ENCODE measurements at places on chromosomes 6 and 20. TPM values are rescaled to one million over a fixed set of nuclear protein-coding genes. Genes with fewer than 3 reads are reported as not detected.

- no peak for DNase-seq
These were observed 198.5 kb downstream of the HIVEP2 start for GRCh38 chr6:142746524-142746923.

DNA sequence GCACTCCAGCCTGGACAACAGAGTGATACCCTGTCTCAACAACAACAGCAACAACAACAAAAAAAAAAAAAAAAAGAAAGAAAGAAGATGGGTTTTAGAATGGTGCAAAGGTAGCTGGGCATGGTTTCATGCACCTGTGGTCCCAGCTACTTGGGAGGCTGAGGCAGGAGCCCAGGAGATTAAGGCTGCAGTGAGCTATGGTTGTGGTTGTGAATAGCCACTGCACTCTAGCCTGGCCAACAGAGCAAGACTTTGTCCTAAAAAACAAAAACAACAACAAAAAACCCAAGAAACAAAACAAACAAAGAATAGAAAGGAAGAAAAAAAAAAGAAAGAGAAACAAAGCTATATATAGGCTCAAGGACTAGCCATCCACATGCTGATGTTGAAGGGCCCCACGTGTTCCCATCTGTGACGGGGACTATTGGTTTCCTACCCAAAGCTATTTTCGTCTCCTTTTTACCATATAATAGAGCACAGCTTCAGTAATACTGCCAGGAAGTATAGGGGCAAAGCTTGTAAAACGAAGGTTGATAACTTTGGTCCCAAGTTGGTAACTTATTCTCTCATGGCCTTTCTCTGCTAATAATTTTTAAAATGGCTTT lies 7.9 kb upstream of the EEF1E1 start:
- no peak for DNase-seq

- DNase-seq: no peak
These were observed 133.8 kb downstream of the LRRC1 start for GRCh38 chr6:53928641-53929040.

DNA sequence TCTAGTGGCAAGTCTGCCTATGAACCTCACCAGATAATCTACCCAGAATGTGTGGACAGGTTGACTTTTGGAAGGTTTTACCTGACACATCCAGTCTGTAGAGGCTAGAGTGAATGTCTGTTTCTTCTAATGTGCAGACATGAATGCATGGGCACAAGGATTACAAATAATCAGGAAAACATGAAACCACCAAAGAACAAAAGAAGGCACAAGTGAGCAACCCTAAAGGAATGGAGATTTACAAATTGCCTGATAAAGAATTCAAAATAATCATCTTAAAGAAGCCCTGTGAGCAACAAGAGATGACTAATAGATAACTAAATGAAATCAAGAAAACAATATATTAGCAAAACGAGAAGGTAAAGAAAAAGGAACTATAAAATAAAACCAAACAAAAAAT lies 876.1 kb upstream of the ADGRB3 start:
- DNase-seq: no peak

GRCh38 chr6:134921721-134922261 lies 28.1 kb downstream of the ALDH8A1 start:
- DNase-seq: no peak

DNA sequence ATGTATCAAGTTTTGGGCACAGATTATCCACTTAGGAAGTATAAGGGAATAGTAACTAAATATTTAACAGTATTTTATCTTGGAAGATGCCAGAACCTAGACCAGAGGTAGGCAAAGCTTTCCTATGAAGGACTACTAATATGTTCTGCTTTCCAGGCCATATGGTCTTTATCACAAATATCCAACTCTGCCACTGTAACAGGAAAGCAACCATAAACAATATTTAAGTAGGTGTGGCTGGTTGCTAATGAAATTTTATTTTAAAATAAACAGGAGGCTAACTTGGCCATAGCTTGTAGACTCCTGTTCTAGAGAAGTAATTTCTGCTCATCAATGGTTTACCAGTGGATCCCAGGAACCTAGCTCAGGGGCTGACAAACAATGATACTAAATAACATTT lies 39.4 kb downstream of the NOL7 start:
- DNase-seq: no peak

Gene TTBK1
- polyA plus RNA-seq: 0.03 TPM

Gene SLPI
- not detected for polyA plus RNA-seq

Gene ERVFRD-1
- polyA plus RNA-seq: not detected

GRCh38 chr6:33147807-33148666 lies 44.2 kb downstream of the COL11A2 start:
- DNase-seq: peak; percentile 76

DNA sequence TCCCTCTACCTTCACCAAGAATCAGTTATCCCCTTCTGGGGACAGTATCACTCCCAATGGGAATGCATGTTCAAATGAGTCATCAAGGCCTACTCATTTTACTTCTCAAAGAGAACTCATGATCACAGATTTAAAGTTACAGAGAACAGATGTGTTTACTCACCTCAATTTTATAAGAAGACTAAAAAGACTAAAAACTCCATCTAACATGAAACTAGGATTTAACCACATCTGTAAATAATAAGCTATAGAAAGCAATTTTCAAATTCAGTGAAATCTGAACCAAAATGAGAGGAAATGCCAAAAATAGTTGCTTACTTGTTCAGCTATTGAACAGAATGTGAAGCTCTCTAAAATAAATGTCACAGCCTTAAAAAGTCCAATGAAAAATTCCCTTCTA lies 300.1 kb upstream of the KCNQ5 start:
- peak; percentile 47 for DNase-seq

All from fibroblast of lung (primary cell).